ENCODE measurements at places on chromosomes 16 and 17.

DNA sequence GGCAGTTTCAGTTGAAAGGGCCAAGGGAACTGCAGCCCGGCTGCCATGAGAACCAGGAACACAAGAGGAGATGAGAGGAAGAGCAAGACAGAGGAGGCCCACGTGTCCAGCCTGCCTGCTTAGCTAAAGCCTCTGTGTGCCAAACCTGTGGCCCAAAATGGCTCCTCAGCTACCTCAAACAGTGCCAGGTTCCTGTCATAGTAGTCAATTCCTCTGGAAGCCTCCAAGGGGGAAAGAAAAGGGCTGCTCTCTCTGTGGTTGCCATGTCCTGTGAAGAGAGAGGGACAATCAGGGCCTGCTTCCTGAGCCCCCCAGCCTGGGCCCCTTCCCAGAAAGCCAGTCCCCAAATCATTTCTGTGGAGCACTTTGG, 5.2 kb downstream of the SLC12A4 start:
- no peak for DNase-seq

- no peak for DNase-seq
These were observed 32.1 kb upstream of the CDH3 start for GRCh38 chr16:68612996-68613395.

- DNase-seq: no peak
These were observed 5.3 kb upstream of the NSMCE1 start for GRCh38 chr16:27273670-27274423.

- peak; percentile 17 for DNase-seq
These were observed 34.9 kb upstream of the CACNG4 start for GRCh38 chr17:66929591-66929990.

DNA sequence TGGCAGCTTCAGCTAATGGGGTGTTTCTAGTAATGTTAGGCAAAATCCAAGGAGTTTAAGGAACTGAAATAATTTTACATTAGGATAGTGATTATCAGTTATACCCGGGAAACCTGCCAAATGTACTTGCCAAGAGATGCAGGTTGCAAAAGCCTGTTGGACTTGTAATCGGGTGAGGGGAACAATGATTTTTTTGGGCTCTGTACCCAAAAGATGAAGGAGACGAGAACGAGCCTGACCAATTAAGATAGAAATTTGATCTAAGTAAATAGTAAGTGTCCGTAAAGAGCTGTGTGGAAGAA, 56.3 kb upstream of the ARL4D start:
- no peak for DNase-seq

GRCh38 chr17:8041979-8042378, 3.1 kb downstream of the ALOX15B start:
- DNase-seq: no peak

- DNase-seq: no peak
These were observed 17.7 kb upstream of the ZNF594 start for GRCh38 chr17:5209396-5209795.

DNA sequence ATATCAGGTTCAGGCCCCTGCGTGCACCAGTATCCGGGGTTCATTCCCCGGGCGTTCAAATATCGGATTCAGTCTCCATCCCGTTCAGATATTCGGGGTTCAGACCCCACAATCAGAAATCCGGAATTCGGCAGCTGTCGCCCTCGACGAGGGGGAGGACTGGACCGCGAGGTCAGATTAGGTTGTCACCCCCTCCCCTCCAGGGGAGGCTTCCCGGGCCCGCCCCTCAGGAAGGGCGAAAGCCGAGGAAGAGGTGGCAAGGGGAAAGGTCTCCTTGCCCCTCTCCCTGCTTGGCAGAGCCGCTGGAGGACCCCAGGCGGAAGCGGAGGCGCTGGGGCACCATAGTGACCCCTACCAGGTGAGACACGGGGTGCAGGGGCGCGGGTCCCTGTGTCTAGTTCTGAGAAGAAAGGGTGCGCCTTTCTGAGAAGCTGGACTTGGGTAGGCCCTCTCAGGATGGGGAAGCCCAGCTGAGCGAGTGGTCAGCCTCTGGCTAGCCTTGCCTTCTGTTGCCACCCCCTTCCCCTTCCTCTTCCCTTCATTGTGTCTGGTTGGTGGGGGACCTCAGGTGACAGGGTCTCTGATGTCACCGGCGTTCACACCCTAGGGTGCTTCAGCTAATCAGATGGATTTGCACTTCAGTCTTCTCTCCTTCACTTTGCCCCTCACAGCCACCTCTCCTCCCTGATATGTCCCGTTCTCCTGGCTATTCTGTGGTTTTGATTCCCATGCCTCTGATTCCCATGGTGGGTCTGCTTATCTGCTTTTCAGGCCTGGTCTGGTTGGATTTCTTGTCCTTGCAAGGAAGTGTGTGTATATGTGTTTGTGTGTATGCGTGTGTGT, 844 bp downstream of the TAOK2 start:
- peak; percentile 88 for DNase-seq

GRCh38 chr16:58337090-58337444, 42.2 kb upstream of the PRSS54 start:
- no peak for DNase-seq

GRCh38 chr17:36928471-36929345, 8.6 kb upstream of the LHX1 start:
- peak; percentile 62 for DNase-seq

DNA sequence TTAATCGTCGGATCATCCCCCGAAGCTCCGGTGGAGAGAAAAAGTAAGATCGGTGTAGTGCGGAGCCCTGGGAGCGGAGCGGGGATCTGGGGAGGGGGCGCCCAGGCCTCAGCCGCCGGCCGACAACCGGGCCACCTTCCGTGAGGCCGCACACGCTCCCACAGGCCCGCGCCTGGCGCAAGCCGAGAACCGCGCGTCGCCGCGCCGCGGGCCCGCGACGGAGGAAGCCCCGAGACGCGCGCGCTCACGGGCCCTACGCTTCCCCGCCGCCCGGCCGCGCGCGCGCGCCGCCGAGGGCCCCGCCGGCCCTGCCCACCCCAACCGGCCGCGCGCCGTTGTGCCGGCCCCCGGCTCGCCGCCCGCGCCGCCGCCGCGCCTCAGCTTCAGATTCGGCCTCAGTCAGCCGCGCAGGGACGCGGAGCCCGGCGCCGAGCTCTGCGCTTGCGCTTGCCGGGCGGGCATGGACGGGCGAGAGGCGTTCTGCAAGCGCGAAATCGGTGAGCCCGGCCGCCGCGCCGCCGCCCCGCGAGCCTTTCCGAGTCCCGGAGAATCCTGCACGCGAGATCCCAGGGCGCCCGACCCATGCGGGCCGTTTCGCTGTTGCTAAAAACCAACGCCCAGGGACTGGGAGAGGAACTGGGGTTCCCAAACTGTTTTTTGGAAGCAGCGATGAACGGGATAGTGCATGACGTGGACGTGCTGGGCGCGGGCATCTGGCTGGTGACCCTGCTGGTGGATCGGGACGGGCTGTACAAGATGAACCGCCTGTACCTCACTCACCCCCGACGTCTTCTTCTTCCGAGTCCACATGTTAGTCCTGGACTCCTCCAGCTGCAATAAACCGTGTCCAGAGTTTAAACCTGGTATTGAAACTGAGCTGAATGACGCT, 28.0 kb upstream of the LRRC37A start:
- peak; percentile 97 for DNase-seq

- DNase-seq: peak; percentile 62
These were observed 205.6 kb downstream of the RPTOR start for GRCh38 chr17:80750263-80750662.

DNA sequence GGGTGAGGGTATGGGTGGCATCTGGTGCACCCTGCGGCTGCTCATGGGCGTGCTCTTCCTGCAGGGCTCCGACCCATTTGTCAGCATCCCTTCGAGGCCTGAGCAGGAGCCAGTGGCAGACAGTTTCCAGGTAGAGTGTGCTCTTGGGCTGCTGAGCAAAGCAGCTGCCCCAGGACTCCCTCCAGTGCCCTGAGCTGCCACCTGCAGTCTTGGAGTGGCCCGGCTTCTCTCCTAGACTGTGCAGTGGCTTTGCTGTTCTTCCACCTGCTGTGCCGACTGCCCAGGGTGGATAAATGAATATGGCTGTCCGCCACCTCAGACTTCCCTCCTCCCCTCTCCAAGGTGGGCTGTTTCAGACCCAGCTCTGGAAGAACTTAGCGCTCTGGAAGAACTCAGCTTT, 10.8 kb upstream of the JPT2 start:
- DNase-seq: no peak

- DNase-seq: no peak
These were observed 5.2 kb upstream of the GUCY2D start for GRCh38 chr17:7997186-7997585.

DNA sequence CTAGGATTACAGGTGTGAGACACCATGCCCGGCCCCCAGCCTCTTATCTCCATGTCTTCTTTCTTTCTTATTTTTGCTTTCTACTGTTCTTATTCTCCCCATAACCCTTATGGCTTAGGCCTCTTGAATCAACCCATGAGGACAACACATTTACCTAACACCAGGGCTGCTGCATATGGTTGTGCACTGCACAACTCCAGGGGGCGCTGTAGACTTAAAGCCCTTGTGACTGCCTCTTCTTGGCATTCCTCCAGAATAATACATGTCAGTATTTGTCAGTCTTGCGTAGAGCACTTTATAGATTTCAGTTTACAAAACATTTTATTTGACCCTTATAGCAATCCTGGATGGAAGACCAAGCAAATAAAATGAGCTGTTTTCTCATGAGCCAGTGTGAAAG, 225.0 kb upstream of the SALL1 start:
- no peak for DNase-seq

- DNase-seq: no peak
These were observed 309.8 kb downstream of the XYLT1 start for GRCh38 chr16:17160920-17161431.

- DNase-seq: no peak
These were observed 7.9 kb upstream of the SPHK1 start for GRCh38 chr17:76376318-76377133.

- DNase-seq: peak; percentile 11
These were observed 83.4 kb downstream of the IRX5 start for GRCh38 chr16:55014022-55014421.

DNA sequence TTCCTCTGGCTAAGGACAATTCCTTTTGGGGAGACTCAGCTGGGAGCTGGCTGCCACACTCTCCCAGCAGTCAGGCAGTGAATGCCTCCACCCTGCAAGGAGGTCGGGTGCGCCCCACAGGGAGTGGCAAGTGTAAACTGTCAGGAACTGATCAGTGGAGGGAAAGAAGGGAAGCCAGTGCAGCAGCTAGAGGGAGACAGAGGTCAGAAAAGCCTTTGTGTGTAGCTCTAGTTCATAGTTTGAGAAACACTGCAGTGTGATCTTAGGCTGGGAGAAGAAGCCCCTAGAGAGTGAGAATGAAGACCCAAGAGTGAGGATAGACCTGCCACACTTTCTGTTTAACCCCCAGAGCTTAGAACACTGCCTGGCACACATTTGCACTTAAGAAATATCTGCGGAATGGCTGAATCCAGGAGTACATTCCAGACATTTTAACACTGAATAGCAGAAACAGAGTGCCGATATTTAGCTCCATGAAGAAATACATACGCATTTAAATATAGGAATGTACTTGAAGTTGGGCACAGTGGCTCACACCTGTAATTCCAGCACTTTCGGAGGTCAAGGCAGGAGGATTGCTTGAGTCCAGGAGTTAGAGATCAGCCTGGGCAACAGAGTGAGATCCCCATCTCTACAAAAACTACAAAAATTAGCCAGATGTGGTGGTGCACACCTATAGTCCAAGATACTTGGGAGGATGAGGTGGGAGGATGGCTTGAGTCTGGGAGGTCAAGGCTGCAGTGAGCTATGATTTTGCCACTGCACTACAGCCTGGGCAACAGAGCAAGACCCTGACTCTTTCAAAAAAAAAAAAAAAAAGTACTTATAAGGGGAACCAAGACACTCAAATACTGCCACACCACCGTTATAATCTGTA, 11.1 kb upstream of the SLC5A11 start:
- DNase-seq: no peak

DNA sequence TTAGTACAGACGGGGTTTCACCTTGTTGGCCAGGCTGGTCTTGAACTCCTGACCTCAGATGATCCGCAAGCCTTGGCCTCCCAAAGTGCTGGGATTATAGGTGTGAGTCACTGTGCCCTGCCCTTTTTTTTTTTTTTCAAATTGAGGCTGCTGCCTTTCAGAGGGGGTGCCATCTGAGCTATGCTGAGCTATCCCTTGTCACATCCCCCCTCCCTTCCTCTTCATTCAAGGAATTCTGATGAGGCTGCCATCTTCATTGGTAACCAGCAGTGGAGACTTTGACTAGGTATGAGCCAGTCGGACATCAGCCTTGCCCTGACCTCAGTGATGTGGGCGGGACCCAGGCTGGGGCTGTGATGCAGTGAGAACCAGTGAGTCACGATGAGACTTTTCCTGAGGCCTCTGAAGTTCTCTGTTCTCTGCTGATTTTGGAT, 24.4 kb upstream of the GPT2 start:
- DNase-seq: no peak

DNA sequence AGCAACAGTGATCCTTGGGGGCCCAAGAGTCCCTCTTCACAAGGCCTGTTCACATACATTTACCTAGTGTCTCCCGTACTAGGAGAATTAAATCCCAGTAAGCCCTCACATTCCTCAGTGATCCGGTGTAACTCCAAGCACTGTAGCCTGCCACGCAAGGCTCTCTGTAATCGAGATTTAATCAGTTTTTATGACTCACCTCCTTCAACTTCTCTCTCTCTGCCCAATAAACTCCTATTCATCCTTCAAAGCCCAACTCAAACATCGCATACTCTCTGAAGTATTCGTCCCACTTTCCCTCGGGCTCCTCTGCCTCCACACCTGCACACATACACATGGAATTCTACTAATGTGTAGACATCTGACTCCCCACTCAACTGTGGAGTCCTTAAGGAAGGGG, 141.8 kb downstream of the CMIP start:
- DNase-seq: no peak

- DNase-seq: peak; percentile 95
These were observed at the start of gene PLD2 for GRCh38 chr17:4806777-4807604. Gene PLD2, plus strand, starts transcription at chr17:4807152. Its CDS starts 621 bp downstream, at chr17:4807773.

DNA sequence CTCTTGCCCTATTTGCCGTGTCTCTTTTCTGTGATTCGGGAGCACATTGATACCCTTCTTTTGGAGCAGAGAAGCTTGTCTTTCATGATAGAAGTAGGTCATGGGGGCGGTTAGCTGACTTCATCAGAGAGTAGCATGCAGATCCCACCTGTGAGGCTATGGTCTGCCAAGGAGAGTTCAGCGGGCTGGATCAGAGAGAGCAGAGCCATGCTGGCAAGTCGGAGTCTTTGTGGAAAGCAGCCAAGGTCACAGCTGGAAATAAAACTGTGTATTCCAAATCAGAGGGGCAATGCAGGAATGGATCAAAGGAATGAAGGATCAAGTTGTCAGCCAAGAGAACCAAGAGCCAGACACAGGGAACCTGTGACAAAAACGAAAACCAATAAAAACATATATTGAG, 595.9 kb downstream of the WWOX start:
- DNase-seq: no peak

- DNase-seq: peak; percentile 94
These were observed 21.7 kb downstream of the SLC25A10 start for GRCh38 chr17:81733507-81734404.

DNA sequence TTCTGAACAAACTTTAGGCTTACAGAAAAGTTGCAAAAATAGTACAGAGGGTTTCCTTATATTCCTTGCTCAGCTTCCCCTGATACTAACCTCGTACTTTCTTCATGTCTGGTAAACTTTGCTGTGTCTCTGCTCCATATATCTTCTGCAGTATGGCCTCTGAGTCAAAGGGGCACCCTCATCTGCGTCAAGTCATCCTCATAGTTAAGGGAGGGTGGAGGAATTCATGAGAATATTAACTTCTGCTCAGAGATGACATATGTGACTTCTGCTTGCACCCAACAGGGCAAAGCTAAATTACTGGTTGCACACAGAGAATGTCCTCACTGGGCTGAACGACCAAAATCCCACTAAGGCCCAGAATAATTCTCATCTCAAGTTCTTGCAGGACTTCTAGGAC, 4.3 kb upstream of the CCL7 start:
- DNase-seq: no peak
